ENCODE measurements at places on chromosomes 5 and 9.
A peak's percentile ranks its signal among the peaks of the same experiment; 100 is the strongest.

- DNase-seq: no peak
Observed at GRCh38 chr5:148687427-148687826, 33.1 kb upstream of the HTR4 start.

DNA sequence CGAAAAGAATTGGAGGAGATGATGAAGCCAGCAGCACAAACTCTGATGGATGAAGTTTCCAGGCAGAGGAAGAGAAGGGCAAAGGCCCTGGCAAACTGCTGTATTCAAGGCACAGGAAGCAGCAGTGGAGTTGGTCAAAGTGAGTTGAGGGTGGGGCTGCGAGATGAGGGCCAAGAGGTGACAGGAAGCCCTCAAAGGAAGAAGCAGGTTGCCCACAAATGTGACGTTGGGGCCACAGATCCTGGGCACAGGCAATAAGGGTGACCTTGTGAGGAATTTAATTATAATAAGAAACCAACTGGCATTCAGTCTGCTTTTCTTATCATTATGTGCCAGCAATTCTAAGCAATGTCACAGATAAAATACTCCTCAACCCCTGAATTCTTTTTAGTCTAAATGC lies 261.8 kb downstream of the CTNND2 start:
- no peak for DNase-seq

DNA sequence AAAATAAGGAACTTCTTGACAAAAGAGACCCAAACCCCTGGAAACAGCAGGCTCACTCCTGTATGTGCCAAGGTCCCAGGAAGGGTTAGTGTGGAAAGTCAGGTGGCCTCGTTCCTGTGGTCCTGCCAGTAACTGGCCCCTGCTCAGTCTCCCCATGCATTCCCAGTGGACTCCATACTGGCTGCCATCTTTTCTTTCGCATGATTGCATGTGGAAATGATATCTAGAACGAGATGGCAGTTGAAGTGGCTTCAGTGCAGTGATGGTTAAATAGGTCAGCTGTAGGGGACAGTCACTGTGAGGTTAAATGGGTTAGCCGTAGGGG lies 30.4 kb downstream of the AHRR start:
- no peak for DNase-seq

DNA sequence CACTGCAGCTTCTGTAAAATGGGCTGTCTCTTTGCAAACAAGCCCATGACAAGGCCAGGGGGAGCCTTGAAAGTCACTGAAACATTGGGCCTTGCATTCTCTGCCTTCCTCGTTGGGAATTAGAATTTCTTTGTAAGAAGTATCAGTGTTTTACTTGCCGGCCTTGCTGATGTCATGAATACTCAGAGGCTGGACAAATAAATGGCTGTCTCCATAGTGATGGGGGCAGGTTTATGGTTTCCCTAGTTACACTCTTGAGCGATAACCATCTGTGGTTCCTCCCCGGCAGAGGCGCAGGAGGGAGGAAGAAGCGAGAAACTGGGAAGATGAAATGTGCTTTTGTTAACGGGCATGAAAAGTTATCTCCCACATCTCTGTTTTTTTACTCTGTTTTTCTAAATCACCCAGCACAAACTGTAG lies 272.7 kb upstream of the PANK3 start:
- peak; percentile 27 for DNase-seq

- no peak for DNase-seq
Observed at GRCh38 chr9:78171651-78172050, 64.2 kb upstream of the CEP78 start.

DNA sequence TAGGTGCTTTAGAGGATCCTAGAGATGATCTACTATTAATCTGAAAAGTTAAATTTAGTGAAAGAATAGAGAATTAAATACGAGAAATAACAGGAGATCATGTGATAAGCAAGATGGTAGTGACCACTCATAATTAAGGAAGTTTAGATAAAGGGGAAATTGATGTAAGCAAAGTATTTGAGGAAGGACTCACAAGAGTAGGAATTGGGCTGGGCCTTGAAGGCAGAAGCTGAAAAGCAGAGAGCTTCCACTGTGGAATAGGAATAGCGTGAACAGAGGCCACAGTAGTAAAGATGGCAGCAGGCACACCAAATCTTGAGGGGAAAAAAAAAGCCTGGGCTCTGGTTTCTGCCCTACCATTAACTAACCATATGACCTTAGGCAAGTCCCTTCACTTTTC lies 38.0 kb downstream of the KIF24 start:
- no peak for DNase-seq

DNA sequence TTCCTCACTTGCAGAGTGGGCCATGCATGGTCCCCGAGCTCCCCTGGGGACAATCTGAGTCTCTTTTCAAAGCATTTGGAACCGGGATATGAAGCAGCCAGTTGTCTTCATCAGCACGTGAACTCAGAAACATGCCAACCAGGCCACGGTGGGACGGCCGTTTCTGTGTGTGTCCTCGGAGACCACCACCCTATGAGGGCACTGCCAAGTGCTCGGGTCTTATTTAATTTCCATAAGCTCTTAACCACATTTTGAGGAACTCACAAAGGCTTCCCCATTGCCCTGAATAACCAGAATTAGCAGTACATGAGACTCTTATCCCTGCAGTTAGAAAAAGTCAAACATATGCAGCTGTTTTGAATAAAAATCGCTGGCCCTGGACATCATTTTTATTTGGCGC lies 60.1 kb downstream of the OTULIN start:
- DNase-seq: no peak

GRCh38 chr5:15366676-15367391 lies 133.1 kb upstream of the FBXL7 start:
- no peak for DNase-seq

DNA sequence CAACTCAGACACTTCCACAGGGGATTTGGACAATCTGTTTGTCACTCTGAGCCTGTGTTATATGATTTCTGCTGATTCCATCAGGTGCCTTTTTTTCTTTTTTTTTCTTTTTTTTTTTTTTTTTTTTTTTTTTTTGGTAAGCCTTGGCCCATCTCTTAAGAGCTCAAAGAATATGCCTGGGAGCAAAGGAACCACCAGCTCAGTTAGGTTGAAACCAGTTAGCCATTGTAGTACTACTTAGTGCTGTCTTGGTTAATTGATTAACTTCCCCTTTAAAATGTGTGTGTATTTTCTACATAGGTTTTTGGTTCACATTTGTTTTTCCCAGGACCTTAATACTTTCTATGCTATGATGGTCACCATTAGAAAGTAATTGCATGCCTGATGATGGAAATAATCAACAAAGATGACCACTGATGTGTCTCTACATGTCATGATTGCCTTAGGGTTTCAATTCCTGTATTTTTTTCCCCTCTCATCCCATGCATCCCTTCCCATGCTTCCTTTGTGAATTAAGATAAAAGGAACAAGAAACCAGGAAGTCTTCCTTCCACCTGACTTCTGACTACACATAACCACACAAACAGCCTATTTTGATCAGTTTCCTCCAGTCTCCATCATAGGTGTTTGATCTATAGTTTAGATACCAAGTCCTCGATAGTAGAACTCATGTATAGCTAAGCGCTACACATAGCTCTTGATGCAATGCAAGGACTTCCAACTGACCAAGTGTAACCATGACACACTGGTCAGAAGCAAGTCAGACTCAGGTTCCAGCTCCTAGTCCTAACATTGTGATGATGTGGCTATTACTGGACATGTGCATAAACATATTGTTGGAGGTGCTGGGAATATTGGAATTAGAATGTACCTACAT lies 306.1 kb downstream of the EFNA5 start:
- DNase-seq: no peak

DNA sequence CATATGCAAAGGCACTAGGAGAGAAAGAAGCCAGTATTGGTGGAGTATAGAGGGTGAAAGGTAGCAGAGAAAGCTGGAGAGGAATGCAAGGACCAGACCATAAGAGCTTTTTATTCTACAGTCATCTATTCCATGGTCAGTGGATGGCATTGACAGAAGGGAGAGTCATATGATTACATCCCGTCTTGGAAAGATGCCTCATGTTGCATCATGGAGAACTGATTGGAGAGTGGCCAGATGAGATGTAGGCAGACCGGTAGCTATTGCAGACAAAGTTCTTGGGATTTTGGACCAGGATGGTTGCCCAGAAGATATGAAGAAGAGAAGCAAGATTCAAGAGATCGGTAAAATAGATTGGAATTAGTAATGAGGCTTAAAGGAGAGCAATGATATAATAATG lies 260.7 kb downstream of the CHSY3 start:
- no peak for DNase-seq

DNA sequence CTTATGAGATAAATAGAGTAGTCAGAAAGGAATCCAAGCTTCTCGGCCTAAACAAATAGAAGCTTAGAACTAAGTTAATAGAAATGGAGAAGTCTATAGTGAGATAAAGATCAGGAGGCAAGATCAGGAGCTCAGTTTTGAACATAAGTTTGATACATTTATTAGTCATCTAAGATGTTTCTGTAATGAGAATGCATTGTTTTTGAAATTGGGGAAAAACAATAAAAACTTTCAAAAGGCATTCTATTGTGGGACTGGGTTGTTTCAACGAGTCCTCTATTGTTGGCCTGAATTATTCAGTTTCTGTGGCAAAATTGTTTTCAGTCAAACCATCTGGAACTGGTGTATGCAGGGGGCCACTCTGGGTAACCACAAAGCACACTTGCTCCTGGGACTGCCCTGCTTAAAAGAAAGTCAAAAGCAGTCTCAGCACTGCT lies 181.0 kb upstream of the CLINT1 start:
- no peak for DNase-seq

- DNase-seq: no peak
Observed at GRCh38 chr5:165423697-165424299, 1918.4 kb downstream of the MAT2B start.

DNA sequence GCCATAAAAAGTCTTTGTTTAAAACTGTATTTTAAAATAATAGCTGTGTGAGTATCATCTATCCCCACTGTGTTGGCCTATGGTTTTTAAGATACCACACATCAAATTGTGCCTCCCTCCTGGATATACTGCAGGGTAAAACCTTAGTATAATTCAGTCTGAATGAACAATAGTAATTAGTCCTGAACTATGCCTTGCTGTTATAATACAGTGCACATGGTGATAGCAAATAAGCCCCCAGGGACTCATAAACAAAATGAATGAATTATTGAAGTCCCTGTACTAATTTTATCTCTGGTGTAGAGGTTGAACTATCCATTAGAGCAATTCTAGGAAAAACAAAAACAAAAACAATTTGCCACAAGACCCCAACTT lies 142.7 kb upstream of the ADAMTSL1 start:
- DNase-seq: no peak

DNA sequence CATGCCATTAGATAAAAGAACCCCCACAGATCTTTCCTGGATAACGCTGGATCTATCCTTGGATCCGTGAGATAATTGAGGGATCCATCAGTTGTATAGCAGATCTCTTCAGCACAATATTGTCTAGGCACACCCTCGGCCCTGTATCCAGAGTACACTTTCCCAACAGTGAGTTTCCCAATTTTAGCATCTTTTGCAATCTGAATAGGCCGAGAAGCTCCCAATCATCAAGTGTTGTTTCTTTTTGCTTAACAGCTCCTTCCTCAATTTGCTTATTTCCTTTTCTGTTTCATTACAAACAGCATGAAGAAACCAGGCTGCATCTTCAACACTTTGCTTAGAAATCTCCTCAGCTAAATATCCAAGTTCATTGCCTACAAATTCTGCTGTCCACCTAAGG lies 4.4 kb upstream of the SPTLC1 start:
- DNase-seq: no peak

- no peak for DNase-seq
Observed at GRCh38 chr9:137247916-137248175, 3.2 kb upstream of the STPG3 start.

DNA sequence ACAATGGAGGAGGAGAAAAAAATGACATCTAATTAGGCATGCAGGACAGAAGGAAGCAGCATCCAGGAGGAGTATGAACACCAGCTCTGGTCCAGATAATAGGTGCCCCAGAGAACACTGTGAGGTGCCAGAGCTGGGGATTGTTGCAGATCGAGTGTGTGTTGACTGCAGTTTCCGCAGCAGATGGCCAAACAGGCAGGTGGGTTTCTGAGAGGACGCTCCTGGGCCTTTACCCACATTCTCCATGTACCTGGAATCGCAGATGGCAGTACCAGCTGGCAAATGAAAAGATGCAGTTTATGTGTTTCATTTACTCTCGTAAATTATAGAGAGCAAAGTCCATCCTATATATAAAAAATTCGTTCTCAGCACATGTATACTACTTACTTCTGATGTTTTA lies 182.2 kb upstream of the ISL1 start:
- DNase-seq: no peak

DNA sequence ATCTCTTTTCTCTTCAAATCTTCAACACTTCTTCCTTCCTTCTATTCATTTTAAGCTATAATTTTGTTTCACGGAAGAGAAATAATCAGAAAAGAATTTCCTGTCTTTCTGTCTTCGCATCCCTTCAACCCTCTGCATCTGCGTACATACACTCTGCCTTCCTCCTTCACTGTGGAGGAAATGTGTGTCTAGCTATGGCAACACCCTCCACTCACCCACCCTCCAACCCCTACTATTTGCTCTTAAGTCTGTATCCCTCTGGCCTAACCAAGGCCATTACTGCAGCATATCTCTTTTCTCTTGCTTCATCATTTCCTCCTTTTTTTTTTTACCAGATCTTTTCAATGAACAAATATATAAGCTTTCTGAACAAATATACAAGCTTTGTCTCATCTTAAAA lies 105.7 kb upstream of the NUDT12 start:
- no peak for DNase-seq

DNA sequence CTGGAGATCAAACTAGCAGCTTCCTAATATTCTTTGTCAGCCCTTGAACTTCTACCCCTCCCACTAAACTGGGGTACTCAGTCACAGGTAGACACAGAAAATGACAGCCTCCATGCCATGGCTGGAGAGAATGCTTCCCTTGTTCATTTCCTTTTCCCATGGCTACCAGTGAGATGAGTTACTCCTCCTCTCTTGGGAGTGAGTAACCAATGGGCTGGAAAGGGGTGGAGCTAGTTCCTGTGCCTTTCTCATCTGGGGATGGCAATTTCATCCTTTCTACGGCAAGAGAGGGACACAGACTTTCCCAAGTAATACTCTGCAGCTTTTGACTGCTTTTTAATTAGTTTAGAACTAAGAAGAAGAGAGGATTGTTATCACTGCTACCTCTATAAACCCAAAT lies 1045.6 kb upstream of the WWC1 start:
- no peak for DNase-seq

DNA sequence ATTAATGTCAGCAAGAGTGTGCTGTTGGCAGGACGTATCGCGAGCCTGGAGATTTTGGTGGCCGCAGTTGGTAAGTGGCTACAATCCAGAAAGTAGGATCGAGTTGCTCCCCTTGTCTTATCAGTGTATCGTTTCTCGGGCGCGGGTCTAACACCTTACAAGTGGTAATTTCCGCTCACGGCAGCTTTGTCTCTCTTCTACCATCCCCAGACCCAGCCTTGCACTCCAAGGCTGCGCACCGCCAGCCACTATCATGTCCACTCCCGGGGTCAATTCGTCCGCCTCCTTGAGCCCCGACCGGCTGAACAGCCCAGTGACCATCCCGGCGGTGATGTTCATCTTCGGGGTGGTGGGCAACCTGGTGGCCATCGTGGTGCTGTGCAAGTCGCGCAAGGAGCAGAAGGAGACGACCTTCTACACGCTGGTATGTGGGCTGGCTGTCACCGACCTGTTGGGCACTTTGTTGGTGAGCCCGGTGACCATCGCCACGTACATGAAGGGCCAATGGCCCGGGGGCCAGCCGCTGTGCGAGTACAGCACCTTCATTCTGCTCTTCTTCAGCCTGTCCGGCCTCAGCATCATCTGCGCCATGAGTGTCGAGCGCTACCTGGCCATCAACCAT lies 1.1 kb downstream of the PTGER4 start:
- DNase-seq: peak; percentile 60
